ENCODE measurements at places on chromosomes 7 and 10.

DNA sequence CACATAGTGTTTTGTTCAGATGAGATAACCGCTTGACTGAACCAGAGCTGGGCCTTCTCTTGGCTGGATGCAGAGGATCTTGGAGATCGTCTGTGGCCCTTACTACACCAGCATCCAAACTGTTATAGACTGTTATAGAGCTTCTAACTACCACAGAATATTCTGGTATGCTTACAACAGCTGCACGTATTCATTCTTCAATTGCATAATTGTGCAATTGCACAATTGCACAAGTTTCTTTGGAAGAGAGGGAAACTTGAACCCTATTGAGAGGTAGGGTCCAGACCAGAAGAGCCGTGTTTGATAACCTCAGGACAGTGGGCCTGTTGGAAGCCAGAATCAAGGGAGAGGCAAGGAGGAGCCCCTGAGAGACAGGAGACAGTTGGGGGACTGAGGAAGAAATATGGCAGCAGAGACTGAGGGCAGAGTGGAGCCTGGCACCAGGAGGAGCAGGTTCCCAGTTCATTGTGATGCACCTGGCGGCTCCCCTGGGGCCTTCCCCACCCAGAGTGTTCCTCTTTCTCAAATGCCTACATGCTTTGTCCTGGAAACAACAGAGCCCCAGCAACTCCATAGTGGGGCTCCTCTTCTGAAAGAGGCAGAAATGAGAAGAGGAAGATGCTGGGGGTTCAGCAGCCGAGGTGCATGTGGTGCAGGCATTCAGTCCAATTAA, 64.1 kb downstream of the PTPRZ1 start:
- no peak for DNase-seq

DNA sequence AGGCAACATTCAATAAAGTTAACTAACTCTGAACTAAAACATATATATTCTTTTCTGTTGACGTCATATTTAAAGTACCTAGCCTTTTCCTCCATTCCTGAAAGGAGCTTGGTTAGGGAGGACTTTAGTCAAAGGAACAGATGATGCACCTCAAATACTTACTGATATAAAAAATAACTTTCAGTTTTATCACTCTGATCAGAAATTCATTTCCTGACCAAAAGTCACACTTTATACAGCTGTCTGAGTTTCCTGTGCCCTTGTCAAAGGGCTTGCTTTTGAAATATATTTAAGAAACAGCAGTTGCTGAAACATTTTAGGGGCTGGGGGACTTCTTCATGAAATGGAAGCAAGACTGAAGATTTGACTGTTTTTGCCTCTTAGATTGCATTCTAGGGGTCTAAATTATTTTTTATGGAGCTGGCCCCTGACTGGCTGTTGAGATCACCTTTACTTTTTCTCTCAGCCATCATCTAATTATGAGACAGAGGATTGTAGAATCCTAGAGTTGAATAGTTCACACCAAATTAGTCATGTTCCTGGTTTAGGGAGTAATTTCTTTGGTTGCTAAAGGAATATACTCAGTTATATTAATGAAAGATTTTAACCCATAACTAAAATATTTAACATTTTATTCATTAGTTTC, 46.6 kb downstream of the GLCCI1 start:
- DNase-seq, result no peak

GRCh38 chr7:945556-946255, 8.8 kb downstream of the ADAP1 start:
- no peak for DNase-seq

DNA sequence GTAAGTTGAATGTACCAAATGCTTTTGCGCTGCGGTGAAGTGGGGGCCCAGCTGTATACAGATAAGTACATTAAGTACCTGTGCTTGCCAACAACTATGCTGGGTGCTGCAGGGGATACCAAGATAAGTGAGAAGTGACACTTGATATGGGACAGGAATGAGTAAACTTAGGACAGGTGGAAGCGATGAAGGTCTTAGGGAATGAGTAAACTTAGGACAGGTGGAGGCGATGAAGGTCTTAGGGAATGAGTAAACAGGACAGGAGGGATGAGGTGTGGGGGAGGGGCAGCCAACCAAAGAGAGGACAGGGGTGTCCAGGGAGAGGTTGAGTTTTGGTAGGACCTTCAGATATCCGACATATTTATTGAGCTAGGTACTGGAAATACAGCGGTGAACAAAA, 1.4 kb downstream of the MDH2 start:
- DNase-seq, result no peak

DNA sequence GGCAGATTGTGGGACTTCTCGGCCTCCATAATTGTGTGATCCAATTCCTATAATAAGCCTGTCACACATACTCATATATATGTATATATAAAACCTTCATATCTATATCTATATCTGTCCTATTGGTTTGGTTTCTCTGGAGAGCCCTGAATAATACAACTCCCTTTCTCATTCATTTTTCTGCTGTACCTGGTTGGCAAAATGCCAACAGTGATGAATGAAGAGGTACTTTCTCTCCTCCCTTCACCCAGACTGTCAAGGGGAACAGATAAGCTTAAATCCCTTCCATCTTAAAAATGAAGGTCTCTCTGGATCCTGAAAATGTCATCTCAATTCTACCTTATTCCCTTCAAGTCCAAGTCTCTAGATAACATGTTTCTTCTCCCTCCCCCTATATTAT, 60.3 kb upstream of the FOXP2 start:
- no peak for DNase-seq

GRCh38 chr10:121669028-121669374, 70.8 kb upstream of the FGFR2 start:
- DNase-seq, result no peak

- no peak for DNase-seq
Observed at GRCh38 chr10:64288404-64288803, 767.2 kb downstream of the REEP3 start.

- DNase-seq, result no peak
Observed at GRCh38 chr7:105990727-105991453, 27.8 kb downstream of the CDHR3 start.

GRCh38 chr10:50972591-50972990, 87.2 kb upstream of the A1CF start:
- DNase-seq, result no peak

DNA sequence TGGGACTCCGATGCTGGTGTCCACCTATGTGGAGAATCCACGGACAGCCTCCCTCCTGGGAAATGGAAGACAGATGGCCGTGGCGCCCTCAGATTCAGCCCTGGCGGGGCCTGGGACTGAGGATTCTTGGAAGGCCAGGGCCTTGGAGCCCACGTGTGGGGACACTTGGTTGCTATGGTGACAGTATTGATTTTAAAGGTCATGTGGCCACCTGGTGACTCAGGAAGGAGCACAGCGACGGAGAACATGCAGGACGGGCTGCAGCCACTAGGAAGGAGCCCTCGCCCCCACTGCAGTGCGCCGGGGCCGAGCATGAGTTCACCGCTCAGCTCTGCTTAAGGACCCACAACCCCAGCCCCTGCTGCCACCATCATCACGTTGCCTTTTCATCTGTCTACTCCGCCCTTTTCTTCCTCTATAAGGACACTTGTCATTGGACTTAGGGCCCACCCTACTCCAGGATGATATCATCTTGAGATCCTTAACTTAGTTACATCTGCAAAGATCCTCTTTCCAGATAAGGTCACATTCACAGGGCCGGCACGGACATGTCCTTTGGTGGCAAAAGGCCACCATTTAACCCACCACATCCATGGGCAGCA, 3.7 kb upstream of the STK32C start:
- no peak for DNase-seq

DNA sequence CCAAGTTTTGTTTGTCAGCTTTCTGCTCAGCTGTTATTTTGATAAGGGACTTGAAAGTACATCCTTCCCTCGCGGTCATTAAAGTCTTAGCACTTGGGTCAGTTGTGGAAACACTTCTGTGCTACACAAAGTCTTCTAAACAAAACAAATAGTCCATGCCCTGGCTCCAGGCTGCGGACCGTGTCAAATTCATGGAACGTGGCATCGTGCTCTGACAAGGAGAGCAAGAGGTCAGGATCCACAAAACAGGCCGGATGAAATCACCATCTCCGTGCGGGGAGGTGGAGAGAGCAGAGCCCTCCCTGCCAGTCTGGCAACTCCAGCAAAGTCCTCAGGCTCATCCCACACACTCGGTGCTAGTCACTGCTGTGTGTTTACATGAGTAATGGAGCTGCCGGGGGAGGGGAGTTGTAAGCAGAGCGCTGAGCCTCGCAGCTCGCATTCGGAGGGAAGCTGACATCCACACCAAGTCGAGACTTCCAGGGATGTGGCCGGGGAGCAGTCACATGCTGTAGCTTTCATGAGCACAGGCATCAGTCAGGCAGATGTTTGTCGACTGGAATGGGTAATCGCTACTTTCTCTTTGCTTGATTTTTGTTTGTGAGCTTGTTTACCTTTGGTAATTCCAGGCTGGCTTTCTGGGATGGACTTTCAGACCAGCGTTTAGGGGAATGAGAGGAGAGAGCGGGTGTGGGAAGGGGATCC, 147.6 kb downstream of the ARID5B start:
- no peak for DNase-seq

GRCh38 chr7:30157204-30157603, 22.4 kb downstream of the MTURN start:
- no peak for DNase-seq

- DNase-seq, result no peak
Observed at GRCh38 chr10:23345861-23346260, 1.3 kb upstream of the C10orf67 start.

GRCh38 chr10:110138197-110138812, 69.1 kb upstream of the MXI1 start:
- peak; percentile 65 for DNase-seq

GRCh38 chr10:33084453-33084852, 126.4 kb upstream of the ITGB1 start:
- DNase-seq, result no peak

DNA sequence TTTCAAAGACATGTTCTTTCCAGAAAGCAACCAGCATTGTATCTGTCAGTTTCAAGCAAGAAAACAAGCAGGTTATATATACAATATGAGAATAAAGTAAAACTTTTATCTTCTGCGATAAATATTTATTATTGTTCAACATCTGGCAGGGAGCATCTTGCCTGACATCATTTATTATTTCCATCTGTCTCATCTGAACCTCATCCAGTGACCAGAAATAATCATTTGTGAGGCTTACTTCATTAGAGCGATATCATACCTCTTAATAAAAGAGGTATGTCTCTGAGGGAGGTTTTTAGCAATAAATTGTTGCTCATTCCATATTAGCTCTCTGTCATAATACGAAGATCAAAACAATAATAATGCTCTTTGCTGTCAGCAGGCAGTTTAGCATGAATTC, 226.1 kb downstream of the CDC14C start:
- DNase-seq, result no peak

DNA sequence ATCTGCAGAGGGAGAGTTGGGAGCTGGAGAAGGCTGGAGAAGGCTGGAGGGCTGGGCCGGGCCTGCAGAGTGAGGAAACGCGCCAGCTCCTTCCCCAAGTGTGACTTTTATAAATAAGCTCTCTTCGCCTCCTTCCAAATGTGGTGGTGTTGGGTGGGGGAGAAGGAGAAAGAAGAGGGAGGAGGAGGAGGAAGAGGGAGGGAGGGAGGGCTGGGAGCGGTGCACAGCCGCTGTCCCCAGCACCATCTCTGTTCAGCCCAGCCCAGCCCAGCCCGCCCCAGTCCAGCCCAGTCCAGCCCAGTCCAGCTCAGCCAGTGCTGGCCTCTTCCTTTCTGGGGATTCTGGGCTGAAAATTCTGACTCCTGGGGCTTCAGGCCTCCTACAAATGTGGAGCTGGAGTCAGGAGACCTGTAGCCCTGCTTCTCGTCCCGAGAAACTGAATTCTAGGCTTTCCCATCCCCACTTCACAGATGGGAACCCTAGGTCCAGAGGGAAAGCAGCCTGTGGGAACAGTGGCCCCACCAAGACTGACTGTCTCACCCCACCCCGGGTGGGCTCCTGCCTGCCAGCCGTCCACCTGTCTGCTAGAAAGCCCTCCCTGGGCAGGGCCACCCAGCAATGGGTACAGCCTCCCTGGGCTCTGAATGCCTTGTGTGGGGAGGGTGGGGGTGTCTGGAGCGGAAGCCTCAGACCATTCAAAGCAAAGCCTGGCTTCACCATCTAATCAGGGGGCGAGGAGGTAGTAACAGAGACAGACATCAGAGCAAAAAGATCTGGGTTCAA, 2.3 kb downstream of the STX1A start:
- no peak for DNase-seq

DNA sequence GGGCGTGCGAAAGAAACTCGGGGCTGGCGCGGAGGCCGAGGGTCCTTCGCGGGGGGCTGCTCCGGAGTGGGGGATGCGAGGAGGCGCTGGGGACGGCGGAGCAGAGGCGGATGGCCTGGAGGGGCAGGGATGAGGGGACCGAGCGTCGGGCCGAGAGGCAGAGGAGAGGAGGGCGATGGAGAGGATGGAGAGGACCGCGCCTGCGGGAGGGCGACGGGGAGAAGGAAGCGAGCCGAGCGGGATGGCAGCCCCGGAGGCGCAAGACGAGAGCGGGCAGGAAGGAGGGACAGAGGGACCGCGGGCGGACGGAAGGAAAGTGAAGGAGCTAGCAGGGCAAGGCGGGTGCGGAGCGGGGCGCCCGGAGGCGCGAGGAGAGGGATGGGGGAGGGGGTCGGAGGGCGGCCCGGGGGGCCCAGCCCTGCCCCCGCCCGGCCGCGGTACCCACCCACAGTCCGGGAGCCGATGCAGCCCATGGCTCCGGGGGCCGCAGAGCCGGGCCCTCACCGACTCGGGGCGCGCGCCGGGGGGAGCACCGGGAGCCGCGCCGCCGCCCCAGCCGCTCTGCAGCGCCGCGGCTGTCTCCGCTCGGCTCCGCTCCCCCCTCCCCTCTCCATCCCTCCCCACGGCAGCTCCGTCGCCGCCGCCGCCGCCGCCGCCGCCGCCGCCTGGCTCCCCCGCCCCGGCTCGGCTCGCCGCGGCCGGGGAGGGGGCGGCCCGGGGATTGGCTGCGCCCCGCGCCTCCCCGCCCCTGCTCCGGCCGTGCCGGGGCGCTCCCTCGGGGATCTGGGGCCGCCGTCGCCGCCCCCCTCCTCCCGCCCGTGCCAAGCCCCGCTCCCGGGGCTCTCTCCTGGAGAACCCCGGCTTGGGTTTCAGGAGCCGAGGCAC, at the start of gene FAM131B:
FAM131B (minus strand) TSS at position 583 of the 885 bp plus-strand sequence; CDS start at position 473, 110 bp downstream.
- peak; percentile 65 for DNase-seq

GRCh38 chr10:45373003-45373575, 927 bp upstream of the ALOX5 start:
- peak; percentile 50 for DNase-seq

GRCh38 chr7:5354460-5355232, 69.0 kb downstream of the TNRC18 start:
- no peak for DNase-seq
